Right cardiac atrium (tissue), 5 donors: ENCODE measurements at places on chromosomes 12 and 14.

DNA sequence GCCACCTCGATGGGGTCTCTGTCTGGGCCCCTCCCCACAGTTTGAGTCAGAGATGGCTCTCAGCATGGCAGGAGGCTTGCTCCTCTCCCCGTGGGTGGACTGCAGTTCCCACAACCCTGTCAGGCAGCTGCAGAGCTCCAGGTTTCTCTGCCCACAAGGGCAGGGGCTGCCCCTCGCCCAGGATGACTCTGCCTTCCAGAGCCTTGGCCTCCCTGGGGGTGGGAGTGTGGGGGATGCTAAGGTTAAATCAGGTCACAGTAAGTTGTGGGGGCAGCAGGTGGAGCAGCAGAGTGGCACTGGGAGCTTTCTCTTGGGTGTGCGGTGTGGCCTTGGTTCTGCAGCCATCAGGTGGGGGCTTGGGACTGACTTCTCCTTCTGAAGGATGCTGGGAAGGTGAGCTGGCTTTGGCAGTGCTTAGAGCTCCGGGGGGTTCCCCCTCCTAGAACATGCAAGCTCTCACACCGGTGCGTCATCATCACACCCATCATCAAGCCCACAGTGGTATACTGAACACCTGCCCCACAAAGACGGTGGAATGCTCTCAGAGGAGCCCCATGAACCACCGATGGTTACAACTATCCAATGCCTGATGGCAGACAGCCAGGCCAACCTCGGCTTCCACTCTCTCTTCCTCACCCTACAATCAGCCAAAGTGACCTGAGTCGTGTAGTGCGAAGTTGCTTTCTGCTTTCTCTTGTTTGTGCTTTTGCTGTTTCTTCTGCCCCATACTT is 39.7 kb downstream of the ERH start:
- DNase-seq, result no peak

GRCh38 chr12:117084405-117085317 is 14.6 kb downstream of the TESC start:
- no peak for DNase-seq

DNA sequence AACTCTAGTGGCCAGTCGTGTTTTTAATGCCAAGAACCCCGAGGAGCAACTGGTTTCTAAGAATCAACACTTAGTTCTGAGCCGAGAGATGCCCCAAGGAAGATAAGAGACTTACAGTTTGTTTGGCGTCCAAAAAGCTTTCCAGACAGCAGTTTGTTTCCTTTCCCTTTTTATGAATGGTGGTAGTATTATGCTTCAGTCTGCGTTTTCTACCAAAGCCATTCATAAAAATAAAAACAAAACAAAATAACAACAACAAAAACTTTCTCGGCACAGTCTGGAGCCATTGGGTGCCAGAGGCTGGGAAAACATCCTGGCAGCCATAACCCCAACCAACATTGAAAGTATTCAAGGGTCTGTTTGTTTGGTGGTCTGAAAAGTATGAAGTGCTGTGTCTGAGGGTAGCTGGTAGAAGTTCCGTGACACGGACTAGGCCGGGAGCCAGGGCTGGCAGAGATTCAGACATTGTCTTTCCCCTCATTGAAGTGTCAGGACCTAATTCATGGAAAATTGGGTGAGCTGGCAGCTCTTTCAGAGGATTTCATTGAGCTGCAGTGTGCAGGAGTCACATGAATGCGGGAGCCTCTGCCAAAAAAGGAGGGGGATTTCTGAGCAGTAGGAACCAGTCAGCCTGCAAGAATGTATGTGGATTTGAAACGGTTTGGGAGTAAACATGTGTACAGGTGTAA is 124.2 kb downstream of the HMGA2 start:
- DNase-seq, result peak; percentile 84

DNA sequence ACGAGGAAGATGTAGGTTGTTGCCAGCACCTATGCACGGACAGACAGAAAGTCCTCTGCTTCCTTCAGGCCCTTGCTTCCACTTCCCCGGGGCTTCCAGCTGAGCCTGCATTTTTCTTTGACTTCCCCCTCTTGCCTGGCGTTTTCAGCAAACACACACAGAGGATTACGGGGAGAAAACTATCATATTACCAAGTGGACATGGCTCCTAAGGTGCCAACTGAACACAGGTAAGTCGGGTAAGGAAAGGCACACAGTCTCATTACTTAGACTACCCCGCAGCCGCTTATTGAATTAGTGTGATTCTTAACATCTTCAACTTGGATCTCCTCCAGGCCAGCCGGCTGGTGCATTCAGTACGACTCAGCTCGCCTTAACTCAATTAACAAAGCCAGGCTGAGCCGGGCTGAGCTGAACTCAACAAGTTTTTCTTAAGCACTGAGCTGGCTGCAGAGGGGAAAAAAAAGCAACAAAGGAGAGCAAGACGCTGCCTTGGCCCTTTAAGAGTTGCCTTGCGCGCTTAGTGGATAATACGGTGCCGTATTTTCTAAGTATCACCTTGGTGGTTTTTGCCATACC is 19.2 kb upstream of the MAP1LC3B2 start:
- DNase-seq, result peak; percentile 77

- DNase-seq, result no peak
Measured at GRCh38 chr12:130418251-130418650, 80.6 kb downstream of the PIWIL1 start.

DNA sequence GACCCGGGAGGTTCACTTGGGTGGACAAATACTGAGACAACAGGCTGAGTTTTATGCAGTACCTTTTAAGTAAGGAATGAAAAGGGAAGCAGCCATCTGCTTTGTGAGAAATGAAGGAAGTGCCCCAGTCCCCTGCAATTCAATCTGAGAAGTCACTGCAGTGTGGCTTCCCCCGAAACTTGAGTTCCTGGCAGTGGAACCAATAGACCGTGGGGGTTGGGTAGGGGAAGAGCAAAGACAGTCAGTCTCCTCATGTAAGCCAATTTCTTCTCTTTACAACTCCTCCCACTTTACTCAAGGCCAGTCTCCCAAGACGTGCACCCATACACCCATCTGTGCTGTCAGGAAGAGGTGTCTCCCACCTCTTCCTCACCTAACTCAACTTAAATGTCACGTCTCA is 206.5 kb downstream of the BCAT1 start:
- DNase-seq, result peak; percentile 56

DNA sequence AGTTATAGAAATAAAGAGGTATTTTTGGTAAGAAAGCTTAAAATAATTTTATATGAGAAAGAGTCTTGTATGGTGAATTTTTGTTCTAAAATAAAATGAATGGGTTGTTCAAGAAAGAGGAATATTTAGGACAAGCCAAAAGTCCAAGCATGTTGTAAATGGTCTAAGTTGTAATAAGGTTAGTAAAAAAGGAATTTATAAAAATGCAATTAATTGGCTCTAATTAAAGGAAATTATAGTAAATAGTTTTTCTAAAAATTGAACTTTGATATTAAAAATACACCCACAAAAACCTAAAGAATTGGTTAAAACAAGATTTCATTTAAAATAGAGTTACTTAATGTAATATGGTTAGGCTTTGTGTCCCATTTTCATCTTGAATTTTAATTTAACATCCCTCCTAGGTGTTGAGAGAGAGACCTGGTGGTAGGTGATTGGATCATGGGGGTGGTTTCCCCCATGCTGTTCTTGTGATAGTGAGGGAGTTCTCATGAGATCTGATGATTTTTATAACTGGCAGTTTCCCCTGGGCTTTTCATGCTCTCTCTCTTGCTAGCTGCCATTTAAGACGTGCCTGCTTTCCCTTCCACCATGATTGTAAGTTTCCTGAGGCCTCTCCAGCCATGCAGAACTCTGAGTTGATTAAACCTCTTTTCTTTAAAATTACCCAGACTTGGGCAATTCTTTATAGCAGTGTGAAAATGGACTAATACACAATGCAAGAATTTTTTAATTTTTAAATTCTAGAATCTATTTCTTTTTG is 13.0 kb downstream of the SLC22A17 start:
- no peak for DNase-seq
